ENCODE measurements at places on chromosomes 3 and 15.

GRCh38 chr3:120021523-120021922, 72.7 kb downstream of the GSK3B start:
- DNase-seq, result no peak

DNA sequence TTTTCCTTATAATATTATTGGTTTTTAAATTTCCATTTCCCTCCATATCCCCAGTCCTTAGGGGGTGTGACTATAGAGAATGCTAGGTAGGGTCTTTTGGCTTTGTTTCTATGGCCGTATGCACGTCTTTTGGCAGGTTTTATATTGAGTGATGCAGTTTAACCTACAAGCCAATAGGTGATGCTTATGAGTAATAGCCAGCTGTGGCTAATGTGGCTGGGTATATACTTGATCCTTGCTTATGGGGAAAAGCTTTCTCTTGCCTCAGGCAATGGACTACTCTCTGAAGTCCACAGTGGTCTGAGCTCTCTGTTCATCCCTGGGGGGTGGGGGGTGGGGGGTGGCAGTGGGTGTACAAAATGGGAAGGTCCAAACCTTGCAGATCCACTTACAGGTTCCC, 223.9 kb downstream of the MFSD1 start:
- no peak for DNase-seq

- DNase-seq, result no peak
Observed at GRCh38 chr3:24316887-24317383, 177.7 kb downstream of the THRB start.

- DNase-seq, result no peak
Observed at GRCh38 chr3:161508852-161509477, 12.4 kb downstream of the OTOL1 start.

DNA sequence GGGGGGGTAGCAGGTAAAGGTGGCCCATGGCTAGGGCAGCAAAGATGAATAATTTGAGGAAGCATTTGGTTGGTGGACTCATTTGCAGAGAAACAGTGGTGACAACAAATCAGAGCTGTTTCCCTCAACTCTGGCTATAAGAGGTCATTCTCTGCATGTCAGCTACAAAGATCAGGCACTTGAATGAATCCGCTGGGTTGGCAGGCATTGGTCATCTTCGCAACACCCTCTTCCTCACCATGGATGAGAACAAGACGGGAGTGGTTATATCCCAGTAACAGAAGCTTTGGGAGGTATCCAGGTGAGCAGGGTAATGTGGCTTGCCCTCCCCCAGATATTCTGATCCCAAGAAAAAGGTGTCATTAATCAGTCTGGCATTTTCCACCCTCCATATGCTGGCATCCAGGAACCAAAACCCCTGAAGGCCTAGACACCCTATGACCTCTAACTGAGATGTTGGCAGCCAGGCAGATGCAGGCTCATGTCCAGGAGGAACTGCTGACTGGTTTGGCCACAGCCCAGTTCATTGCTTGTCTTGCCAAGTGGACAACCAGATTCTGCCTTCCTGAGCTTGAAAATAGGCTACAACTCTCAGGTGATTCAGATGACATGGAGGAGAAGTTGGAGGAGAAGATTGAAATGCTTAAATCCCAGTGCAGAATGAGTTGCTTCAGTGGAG, 108.9 kb upstream of the TRIM42 start:
- no peak for DNase-seq

DNA sequence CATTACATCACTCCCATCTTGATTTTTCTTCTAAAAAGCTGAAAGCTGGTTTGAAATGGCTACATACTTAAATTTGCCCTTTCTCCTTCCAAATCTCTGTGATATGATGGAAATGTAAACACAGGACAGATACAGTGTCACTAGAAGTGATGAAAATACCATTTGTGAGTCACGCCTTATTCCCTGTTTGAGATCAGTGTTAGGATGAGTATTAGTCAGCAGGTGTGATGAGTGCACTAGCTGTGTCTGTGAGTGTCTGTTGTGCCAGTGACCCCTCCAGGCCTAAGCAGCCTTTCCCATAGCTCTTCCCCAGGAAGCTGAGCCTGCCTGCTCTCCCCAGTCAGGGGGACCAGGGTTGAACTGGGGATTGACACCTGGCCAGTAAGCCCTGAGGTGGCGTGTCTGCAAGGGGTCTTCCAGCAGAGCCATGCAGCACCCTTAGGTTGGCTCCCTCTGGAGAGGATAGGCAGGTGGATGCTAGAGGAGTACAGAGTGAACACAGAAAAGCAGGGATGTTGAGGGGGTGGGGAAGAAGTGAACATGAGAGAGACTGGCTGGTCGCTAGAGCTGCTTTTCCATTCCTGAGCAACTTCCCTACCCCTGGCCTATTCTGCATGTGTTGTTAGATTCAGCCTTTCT, 92.0 kb downstream of the PDE8A start:
- no peak for DNase-seq

- no peak for DNase-seq
Observed at GRCh38 chr3:59775761-59776325, 726.0 kb upstream of the CFAP20DC start.

DNA sequence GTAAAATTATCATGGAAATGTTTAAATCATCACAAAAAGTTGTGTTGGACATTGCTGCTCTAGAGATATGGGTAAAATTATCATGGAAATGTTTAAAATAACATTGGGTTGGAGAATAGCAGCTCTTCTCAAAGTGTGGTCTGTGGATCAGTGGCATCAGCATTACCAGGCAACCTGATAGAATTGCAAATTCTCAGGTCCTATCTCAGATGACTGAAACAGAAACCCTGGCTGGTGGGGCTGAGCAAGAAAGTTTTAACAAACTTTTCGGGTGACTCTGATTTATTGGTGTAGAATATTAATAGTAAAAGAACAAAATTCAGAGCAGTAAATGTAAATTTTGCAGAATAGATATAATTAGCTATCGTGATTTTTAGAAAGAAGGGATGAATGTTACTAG, 28.9 kb downstream of the NXPE3 start:
- no peak for DNase-seq

DNA sequence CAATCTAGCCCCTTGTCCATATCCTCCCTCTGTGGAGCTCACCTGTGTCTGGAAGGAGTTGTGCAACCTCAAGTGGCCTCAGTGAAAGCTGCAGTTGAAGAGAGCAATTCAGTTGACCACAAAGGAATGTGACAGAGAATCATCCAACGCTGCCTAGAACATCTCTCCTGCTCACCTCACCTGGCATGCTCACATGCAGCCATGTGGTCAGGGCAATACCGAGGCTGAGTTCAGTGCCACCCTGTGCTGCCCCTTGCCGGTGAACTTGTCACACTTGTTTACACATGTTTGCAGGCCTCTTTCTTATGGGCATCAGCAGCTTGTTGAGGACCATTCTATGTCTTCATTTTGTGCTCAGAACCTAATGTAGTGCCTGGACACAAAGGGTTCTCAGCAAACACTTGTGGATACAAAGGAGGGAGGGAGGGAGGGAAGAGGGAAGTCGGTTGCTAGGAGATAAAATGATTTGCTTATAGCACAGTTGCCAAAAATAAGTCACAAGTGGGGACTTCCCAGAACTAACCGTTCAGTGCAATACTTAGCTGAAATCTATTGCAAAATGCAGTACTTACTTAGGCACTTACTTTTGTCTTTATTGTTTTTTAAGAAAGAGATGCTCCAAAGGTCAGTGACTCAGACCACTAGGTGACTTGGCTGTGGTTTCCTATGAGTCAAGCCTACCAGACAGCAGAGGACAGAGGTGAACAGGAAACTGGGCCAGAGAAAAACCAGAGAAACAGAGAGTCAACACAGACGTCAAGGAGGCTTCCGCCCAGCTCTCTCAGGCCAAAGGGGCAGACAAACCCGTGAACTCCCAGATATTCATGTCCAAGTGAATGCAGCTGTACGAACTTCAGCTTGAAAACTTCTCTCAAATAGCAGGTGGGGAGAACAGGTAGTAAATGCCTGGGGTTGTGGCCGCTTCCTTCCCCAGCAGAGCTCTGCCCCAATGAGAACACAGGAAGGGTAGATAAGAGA, 227.8 kb upstream of the CTNNB1 start:
- no peak for DNase-seq

DNA sequence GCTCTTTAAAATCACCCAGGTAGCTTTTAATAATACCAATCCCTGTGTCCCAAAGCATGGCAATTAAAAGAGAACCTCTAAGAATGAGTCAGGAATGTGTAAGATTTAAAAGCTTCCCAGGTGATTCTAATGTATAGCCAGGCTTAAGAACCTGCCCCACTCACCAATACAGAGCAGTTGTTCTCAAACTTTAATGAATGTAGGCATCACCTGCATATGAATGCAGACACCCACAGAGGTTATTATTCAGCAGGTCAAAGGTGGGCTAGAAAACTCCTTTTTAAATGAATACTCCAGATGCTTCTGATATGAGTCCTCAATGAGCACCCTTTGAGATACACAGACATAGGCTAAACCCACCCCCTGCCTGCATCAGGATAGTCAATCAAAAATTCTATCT, 298.1 kb upstream of the KCNMB2 start:
- DNase-seq, result no peak

DNA sequence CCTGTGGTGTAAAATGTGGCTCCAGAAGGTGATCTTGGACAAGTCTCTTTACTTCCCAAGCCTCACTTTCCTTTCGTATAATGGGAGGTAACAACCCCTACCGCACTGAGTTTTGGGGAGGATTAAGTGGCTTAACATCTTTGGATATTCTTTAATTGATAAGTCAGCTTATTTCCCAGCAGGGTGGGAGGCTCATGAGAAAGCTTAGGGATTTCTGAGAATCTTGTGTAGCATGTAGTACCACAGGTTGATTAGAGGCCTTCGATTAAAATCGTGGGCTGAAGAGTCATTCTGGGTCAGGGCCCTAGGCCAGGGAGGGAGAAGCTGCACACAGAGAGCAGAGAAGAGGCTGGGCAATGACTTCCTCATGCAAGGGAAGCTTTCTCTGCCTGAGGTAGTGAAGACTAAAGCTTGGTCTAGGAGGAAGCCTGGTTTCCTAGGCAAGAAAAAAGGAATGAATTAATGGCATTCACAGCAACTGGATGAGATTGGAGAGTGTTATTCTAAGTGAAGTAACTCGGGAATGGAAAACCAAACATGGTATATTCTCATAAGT, 1.5 kb upstream of the NMNAT3 start:
- DNase-seq, result no peak

- no peak for DNase-seq
Observed at GRCh38 chr3:127598841-127599570, 795 bp downstream of the MCM2 start.

DNA sequence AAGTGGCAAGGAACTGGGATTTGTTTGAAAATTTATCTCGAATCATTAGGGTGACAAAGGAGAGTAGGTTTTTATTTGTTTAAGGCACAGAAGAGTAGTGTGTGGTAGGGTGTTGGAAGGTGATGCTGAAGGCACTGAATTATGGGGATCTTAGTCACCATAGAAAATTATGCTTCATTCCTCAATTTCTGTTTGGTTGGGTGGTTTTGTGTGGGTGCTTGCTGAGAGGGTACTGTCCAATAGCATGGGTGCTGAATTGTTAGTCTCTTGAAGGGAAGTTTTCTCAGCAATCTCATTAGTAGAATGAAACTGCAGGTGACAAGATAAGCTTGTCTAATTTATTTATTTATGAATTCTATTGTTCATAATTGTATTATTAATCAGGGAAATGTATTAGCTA, 610.9 kb downstream of the AGBL1 start:
- DNase-seq, result no peak

- DNase-seq, result no peak
Observed at GRCh38 chr3:38354588-38355330, 8.2 kb downstream of the XYLB start.

DNA sequence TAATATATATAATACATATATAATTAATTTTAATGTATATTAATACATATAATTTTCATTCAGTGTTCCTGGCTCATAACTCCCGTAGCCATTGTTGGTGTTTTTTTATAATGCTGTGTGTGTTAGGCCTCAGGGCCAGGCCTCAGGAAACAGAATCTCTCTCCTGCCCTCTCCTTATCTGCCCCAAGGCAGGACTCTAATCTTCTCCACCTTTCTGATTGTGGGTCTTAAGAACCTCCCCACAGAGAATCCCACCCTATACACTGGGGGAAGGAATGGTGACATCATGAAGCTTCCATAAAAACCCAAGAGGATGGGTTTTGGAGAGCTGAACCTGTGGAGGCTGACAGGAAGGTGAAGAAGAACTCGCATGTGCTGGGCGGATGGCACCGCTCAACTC, 4.0 kb upstream of the FMN1 start:
- DNase-seq, result no peak
